ENCODE measurements at places on chromosomes 2 and 18.

- DNase-seq: peak; percentile 78
Observed at GRCh38 chr2:12456293-12457106, 260.2 kb upstream of the TRIB2 start.

GRCh38 chr2:10300997-10301940, 1.4 kb upstream of the HPCAL1 start:
- no peak for DNase-seq

- no peak for DNase-seq
Observed at GRCh38 chr2:121735518-121736074, 1.1 kb downstream of the NIFK start.

DNA sequence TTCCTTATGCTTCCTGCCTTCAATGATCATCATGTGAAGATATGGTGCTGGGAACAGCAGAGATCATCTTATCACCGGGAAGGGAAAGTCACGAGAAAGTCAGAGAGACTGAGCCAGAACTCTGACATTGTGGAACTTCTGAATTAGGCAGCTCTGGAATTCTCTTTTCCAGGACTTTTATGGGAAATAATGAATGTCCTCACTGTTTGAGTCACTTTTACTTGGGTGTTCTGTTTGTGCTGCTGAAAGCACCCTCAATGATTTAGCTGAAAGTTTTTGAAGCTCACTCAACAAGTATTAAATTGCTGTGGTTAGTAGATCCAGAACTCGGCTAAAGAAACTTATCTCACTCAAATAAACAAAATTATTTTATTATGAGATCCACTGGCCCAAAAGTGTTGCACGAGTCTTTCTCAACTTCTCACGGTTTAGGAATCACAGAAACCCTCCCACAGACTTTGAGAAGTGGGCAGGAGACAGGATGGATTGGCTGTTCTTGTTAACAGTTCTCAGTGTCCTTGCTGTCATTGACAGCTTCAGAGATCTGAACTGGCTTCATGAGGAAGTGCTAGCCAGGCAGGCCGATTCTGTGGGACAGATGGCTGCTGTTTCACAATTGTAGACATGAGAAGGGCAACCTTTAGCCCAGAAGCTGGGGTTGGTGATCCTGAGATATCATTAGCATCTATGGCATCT, 26.4 kb upstream of the ATRAID start:
- DNase-seq: no peak

DNA sequence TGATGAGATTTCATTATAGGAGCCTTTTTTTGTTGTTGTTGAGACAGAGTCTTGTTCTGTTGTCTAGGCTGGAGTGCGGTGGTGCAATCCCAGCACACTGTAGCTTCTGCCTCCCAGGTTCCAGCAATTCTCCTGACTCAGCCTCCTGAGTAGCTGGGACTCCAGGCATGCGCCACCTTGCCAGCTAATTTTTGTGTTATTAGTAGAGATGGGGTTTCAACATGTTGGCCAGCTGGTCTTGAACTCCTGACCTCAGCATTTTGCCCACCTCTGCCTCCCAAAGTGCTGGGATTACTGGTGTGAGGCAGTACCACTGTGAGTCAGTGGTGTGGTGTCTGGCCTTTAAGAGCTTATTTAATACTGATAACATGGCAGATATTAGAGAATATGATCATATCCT, 60.1 kb downstream of the MOB4 start:
- no peak for DNase-seq

DNA sequence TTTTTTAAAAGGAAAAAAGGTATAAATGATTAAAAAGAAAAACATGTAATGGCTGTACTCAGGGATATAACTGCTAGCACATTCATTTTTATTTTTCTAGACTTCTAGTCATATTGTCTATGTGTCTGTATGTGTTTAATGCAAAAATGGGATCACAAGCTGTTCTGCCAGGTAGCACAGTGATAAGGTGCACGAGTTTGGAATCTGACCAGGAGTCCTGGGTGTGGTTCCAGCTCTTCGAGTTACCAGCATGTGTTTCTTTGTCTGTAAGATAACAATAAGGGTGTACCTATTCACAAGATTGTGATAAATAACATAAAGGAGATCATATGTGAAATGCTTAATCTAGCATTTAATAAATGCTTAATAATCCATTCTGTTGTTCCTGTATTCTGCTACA, 145.3 kb downstream of the PKP4 start:
- no peak for DNase-seq

Measured in germinal center (tissue), 1 donor.